ENCODE measurements at places on chromosomes 13 and 19.
A peak's percentile ranks its signal among the peaks of the same experiment; 100 is the strongest.

GRCh38 chr13:108859197-108860012 is 230.0 kb downstream of the MYO16 start:
- no peaks in the 10 kb centered on the region for H3K36me3 ChIP-seq
- no peak overlapping the region for H3K4me3 ChIP-seq
- no peaks in the 10 kb centered on the region for H3K27me3 ChIP-seq
- H3K27ac ChIP-seq = no peak overlapping the region
- DNase-seq = no peak

GRCh38 chr19:41734156-41734555 is 21.2 kb upstream of the CEACAM6 start:
- H3K36me3 ChIP-seq = no peaks in the 10 kb centered on the region
- H3K27ac ChIP-seq = no peak overlapping the region
- DNase-seq = no peak
- no peak overlapping the region for H3K4me3 ChIP-seq
- H3K27me3 ChIP-seq = no peaks in the 10 kb centered on the region

DNA sequence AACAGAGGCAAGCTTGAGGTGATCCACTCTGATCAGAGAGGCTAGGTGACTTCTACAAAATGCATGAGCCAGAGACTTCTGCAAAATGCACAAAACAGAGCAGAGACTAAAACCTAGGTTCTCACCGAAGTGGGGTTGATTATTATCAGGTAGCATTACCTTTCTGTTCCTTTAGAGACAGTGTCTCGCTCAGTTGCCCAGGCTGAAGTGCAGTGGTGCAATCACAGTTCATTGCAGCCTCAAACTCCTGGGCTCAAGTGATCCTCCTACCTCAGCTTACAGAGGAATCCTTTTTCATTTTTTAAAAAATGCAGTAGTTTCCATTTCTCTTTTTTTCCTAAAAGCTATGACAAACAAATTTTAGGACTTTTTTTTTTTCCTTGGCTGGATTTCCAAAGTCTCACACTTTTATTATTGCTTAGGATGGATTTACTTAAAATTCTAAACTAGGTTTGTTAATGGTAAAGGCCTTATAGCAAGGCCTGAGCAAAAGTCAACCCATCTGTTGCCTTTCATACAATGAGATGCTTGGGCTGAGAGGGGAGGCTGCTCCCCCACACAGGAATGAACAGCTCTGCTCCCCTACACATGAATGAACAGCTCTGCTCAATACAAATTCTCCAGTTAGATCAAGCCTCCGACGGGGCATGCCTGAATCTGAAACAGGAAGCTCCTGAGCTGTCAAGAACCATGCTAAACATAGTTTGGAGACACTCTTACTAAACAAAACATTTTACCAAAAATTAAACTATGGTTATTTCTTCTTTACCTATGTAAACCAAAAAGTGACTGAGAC is 18.8 kb upstream of the TNFRSF19 start:
- no peaks in the 10 kb centered on the region for H3K4me1 ChIP-seq
- DNase-seq = no peak
- no peak overlapping the region for H3K27ac ChIP-seq
- no peaks in the 10 kb centered on the region for H3K27me3 ChIP-seq

- H3K4me3 ChIP-seq = peak overlapping the region; percentile 27
- no peaks in the 10 kb centered on the region for H3K36me3 ChIP-seq
- DNase-seq = no peak
- H3K27me3 ChIP-seq = no peaks in the 10 kb centered on the region
- no peak overlapping the region for H3K27ac ChIP-seq
These were observed 8.8 kb upstream of the CACNG6 start for GRCh38 chr19:53982611-53983010.

DNA sequence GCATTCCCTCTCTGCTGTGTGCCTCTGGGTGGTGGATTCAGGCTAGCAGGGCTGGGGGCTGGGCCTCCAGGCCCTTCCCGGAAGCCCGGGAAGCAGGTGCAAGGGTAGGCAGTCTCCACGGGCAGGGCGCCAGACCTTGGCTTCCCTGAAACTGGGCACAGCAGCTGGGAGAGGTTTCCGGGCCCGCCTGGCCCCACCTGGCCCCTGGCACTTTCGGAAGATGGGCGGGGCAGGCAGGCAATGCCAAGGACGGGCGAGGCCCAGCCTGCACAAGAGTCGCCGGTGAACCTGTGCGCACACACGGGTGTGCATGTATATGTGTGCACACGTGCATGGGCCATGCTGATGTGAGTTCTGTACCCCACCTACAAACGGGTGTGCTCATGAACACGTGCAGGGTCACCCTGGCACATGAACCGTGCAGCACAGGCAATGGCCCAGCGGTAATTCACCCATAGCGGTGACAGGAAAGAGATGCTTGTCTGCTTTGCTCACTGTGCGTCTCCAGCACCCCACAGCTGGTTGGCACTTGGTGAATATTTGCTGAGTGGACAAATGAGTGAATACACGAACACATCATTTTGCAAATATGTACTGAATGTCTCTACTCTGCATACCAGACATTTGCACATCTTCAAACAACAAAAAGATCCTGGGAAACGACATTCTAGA is 15.3 kb downstream of the GADD45B start:
- peaks cover 13% of the 10 kb centered on the region for H3K27me3 ChIP-seq
- H3K4me1 ChIP-seq = peaks cover 3% of the 10 kb centered on the region
- no peak overlapping the region for H3K27ac ChIP-seq

GRCh38 chr13:89748716-89749115 is 1598.8 kb upstream of the MIR17HG start:
- no peaks in the 10 kb centered on the region for H3K4me1 ChIP-seq
- H3K36me3 ChIP-seq = no peaks in the 10 kb centered on the region
- no peaks in the 10 kb centered on the region for H3K27me3 ChIP-seq
- H3K27ac ChIP-seq = no peak overlapping the region

DNA sequence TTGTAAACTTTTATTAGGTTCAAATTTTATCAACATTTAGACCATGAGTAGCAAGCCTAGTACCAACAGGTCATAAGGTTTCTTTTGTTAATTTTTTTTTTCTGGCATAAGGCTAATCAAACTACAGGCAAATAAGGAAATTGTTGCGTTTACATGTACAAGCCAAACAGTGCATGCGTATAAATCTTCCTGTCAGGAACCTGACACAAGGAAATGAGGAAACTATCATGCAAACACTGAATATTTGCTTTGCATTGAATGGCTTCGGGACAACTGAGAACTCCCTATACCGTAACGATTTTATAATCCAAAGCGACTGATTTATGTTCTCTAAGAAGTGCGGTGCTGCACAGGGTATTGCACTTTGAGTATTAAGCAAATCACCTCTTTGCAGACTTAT is 133.0 kb upstream of the TRPC4 start:
- H3K27ac ChIP-seq = no peak overlapping the region
- no peaks in the 10 kb centered on the region for H3K27me3 ChIP-seq
- no peaks in the 10 kb centered on the region for H3K4me1 ChIP-seq
- no peak overlapping the region for H3K4me3 ChIP-seq

DNA sequence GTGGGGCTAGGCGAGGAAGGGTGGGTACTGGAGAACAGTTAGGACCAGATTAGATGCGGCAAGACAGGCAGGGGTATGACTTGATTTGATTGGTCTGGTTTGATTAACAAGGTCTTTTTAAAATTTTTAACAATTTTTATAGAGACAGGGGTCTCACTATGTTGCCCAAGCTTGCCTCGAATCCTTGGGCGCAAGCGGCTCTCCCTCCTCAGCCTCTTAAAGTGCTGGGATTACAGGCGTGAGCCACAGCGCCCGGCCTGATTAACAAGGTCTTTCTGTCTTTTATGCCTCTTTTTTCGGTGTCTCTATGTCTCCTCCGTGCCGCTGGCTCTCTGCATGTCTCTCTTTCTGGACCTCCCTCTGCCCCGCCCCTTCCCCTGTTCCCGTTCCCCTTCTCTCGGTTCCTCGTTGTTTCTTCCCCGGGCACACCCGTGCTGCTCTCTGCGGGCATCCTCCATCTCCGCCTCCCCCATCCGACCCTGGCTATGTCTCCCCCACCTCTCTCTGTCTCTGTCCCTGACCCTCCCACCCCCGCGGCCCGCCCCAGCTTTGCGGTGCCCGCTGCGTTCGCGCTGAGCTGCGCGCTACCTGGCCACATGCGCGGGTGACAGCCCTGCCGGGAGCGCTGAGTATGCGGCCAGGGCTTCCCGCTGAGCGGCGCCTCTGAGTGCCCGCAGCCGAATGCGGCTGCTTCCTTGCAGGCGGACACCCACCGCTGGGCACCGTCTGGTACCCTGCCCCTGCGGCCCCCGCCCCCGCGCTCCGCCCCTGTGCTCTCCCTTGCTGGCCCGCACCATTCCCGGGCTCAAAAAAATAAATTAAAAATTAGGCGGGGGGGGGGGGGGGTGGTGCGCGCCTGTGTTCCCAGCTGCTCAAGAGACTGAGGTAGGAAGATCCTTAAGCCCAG is 8.1 kb upstream of the SDHAF1 start:
- H3K4me3 ChIP-seq = peak overlapping the region; percentile 34
- no peaks in the 10 kb centered on the region for H3K36me3 ChIP-seq

- peak; percentile 55 for DNase-seq
- H3K27me3 ChIP-seq = no peaks in the 10 kb centered on the region
- H3K27ac ChIP-seq = no peak overlapping the region
- H3K36me3 ChIP-seq = no peaks in the 10 kb centered on the region
- peaks cover 3% of the 10 kb centered on the region for H3K4me1 ChIP-seq
These were observed 832 bp upstream of the ZNF491 start for GRCh38 chr19:11797491-11797890.

- H3K27me3 ChIP-seq = no peaks in the 10 kb centered on the region
- no peaks in the 10 kb centered on the region for H3K4me1 ChIP-seq
- no peaks in the 10 kb centered on the region for H3K36me3 ChIP-seq
- DNase-seq = no peak
- no peak overlapping the region for H3K27ac ChIP-seq
- no peak overlapping the region for H3K4me3 ChIP-seq
These were observed 410.2 kb downstream of the TBC1D4 start for GRCh38 chr13:75071796-75072195.

DNA sequence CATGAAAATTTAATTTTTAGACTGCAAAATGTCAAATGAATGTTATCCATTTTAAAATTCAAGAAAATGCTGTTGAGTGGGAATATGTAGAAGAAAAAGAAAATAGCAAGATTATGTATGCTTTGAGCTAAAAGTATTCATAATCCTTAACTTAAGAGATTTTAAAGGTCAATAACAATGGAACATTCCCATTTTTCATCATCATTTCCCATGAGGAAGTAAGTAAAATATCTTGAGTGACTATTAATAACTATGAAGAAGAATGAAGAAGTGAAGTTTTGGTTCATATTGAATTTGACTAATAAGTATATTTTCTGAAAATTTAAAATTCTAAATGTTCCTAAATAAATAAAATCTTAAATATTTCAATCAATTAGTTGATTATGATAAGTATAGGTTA is 273.4 kb downstream of the DACH1 start:
- H3K4me1 ChIP-seq = no peaks in the 10 kb centered on the region
- no peak overlapping the region for H3K4me3 ChIP-seq
- H3K36me3 ChIP-seq = no peaks in the 10 kb centered on the region
- no peak for DNase-seq

GRCh38 chr13:110173247-110173818 is 133.6 kb downstream of the COL4A1 start:
- no peak for DNase-seq
- peaks cover 13% of the 10 kb centered on the region for H3K36me3 ChIP-seq
- H3K4me3 ChIP-seq = no peak overlapping the region
- H3K27ac ChIP-seq = no peak overlapping the region
- no peaks in the 10 kb centered on the region for H3K27me3 ChIP-seq
- H3K4me1 ChIP-seq = no peaks in the 10 kb centered on the region

Data from iPS DF 6.9 (cell line).